ENCODE measurements at places on chromosomes 3 and 15. TPM values are rescaled to one million over a fixed set of nuclear protein-coding genes. Genes with fewer than 3 reads are reported as not detected.

Gene CPA3
- total RNA-seq: not detected

Gene TTLL3
- total RNA-seq: 8.3 TPM

Gene VWA5B2
- total RNA-seq: 0.60 TPM

Gene SLC26A6
- total RNA-seq: 16.2 TPM

Gene MESP2
- 0.42 TPM for total RNA-seq
